ENCODE measurements at places on chromosomes 6 and 20. TPM values are rescaled to one million over a fixed set of nuclear protein-coding genes. Genes with fewer than 3 reads are reported as not detected.

C20orf144 gene
- total RNA-seq: 0.28 TPM

DNA sequence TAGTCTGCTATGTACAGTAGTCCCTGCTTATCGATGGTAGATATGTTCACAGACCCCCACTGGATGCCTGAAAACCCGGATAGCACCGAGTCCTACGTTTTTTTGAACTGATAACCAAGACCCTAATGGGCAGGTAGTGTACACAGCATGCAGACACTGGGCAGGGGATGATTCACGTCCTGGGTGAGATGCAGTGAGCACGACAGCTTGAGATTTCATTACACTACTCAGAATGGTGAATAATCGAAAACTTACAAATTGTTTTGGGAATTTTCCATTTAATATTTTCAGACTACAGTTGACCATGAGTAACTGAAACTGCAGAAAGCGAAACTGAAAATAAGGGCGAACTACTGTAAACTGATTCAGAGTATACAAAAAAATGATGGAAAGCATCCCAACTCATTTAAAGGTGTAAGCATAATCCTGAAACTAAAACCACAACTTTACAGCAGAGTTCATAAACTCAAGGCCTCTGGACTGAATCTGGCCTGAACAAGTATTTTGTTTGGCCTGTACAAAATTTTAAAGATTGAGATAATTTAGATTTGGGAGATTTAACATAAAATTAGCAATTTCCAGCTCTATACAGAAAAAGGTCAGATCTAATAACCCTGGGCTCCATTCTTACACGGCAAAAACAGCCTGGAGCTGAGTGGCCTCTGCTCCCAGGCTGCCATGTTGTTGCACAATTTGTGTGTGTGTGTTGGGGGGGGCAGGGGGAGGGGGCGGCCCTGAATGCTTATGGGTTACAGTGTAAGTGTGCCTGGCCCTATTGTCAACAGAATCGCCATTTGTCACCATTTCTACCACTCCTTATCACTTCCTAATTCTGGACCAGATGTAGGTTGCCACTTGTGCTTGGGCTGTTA, 34.9 kb downstream of the RNF24 start:
- peak; percentile 18 for DNase-seq

GRCh38 chr20:57060407-57061050, 205.9 kb downstream of the BMP7 start:
- no peak for DNase-seq

GRCh38 chr6:148771212-148771601, 24.4 kb downstream of the UST start:
- no peak for DNase-seq

DNA sequence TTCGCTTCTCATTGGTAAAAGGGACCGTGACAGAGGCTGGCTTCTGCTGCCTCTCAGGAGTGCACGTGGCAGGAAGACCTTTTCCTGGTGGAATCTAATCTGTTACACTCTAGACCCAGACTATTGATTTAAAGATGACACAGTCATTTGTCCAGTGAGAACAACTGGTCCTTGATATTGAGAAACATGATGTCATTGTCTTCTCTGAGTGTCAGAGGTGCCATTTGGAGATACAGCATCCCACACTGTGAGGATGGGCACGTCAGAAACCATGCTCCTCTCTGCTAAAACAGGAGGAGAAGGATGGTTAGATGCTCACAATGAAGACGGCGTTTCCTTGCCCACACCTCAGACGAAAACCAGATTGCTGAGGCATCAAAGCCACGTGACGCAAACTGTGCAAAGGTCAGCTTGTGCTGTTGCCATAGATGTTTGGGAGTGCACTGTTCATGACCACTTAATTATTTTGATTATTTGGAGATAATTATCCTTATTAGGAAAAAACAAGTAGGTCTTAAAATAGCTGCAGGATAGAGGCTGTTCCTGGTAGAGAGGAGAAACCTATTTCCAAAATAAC, 169.0 kb downstream of the SMOC2 start:
- DNase-seq: no peak

DNA sequence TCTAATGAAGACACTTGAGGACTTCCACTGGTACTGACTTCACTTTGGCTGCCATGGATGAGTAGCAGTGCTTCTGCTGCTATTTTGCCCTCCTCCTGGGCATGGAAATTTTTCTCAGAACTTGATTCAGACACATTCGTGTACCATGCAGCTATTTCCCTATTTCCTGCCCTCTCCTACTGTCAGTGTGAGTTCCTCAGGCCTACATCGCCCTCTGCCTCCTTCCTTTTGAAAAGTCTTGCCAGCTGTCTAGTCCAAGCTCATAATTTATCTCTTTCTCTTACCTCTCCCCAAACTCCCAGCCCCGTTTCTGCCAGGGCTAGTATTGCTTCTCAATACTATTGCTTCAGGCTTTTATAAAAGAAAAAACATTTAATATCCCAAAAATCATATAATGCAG, 470.2 kb downstream of the ADGRB3 start:
- DNase-seq: no peak

DNA sequence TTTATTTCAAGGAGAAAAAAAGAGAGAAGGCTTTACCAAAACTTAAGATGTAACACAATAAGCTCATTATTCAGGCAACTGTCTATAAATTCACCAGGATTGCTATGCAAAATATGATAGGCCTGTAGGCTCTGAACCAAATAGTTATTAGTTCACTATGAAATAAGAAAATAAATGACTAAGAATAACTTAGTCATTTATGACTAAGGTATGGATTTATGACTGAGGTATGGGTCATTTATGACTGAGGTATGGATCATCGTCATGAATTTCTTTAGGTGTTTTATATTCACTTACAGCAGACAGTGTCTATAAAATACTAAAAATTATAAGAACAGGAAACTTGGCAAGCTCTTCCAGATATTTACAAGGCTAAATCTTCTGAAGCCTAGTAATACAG, 52.1 kb upstream of the SNX9 start:
- no peak for DNase-seq

B4GALT5 gene
- total RNA-seq: 39.4 TPM

DNA sequence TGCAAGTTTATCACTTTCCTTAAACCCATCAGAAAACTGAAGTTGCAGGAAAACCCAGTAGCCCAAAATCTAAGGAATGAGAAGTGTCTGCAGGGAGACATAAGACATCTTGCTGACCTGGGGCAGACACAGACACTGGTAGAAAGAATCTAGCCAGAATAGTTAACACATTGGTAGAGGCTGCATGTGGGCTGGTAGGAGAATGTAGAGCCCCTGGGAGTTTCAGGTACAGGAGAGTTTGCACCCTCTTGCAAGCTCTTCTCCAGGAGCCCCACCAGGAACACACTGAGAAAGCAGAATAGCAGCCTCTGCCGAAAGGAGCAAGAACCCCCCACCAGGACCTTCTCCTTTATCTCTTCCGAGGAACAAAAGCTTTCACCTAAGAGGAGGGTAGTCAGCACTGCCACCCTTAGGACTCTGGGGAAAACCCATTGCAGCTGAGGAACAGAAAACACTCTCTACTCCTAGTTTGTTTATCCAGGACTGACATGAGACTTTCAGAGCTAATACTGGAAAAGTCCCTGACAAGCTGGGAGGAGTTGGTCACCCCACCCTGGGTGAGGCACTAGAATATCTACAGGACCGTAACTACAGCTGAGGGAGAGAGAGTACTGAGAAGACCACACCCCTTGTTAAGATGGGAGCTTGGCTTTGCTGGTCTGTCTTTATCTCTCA, 10.5 kb upstream of the OGFRL1 start:
- no peak for DNase-seq

GRCh38 chr6:113859349-113860180, 2.4 kb downstream of the MARCKS start:
- no peak for DNase-seq

TRIM40 gene
- total RNA-seq: not detected

C6orf141 gene
- total RNA-seq: not detected

BMP5 gene
- total RNA-seq: not detected

- no peak for DNase-seq
Measured at GRCh38 chr6:40668203-40668602, 81.0 kb upstream of the LRFN2 start.

DNA sequence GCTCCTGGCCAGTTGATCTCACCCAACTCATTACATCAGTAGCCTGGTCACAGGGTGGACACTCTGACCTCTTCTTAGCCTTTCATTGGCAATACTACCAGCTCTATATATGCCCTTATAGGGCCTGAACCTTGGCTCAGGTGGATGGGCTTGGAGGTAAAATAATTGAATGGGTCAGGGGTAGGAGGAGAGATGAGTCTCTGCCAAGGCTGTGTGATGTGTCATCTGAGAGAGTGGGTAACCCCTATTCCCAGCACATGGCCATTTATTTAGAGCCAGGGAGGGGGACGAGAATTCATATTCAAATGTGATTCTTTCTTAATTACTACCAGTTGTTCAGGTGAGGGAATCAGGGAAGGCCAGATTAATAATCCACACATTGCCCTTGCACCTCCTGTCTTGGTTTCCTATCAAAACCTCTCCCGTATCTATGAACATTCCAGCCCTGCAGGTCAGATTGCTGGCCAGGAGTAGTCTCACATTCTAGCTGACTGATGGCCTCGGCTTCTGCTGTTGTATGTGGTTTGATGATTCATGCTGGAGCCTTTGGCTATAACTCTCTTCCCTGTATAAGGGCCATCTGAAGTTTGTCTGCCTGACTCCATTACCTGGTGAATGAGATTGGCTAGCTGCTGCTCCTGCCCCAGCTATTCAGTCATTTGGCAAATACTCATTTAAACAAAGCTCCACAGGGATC, 13.4 kb downstream of the C20orf173 start:
- no peak for DNase-seq

- no peak for DNase-seq
Measured at GRCh38 chr6:99378636-99379035, 15.4 kb downstream of the COQ3 start.

- no peak for DNase-seq
Measured at GRCh38 chr6:113805173-113805790, 51.9 kb upstream of the MARCKS start.

DNA sequence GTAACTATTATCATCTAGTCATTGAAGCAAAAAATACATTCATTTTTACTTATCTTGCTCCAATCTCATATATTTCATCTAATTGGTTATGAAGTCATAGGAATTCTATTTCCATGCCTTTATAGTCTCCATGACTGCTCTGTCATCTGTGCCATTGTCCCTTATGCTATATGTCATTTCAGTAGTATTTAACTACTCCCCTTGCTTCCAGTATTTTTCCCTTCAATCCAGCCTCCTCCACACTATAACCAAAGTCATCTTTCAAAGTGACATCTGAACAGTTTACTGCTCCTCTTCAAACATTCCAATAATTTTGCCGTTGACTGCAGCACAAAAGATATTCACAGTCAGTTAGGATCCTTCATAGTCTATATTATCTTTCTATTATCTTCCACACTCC, 216.6 kb upstream of the HS3ST5 start:
- DNase-seq: no peak

PABPC1L gene
- 83.6 TPM for total RNA-seq

- DNase-seq: no peak
Measured at GRCh38 chr6:25369433-25370177, 90.4 kb downstream of the CARMIL1 start.

- no peak for DNase-seq
Measured at GRCh38 chr20:61253264-61253639, 1.2 kb downstream of the CDH4 start.

LY6G6C gene
- total RNA-seq: not detected

DNA sequence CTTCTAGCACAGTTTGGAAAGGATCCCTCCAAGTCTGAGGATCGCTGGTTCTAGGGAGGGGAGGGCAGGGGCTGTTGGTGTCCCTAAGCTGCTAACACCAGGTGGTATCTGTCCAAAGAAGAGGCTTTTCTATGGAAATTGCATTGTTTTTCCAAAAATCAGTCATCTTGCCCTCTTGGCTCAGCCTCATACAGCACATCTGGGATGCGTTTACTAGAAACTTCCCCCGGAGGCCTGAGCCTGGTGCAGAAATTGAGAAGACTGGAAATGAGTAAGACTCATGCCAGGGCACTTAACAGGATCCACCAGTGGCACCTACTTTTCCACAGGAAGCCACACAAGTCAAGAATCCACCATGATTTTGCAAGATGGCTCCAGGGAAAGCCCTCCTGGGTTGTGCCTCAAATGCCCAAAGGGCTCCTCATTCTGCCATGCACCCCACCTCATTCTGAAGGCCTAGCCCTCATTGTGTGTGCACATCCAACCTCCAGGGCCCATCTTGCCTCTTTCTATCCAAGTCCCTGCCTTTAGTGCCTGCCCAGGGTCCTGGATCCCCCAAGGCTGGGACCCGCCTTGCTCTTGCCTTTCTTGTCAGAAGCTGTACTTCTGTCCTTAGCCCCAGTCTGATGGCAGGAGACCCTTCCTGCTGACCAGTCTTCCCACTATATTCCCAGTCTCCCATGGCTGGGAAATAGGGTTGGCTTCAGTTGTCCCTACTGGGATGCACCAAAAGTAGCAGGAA, 97.6 kb downstream of the MRPL14 start:
- no peak for DNase-seq

SLC17A3 gene
- total RNA-seq: 1.6 TPM

MTG2 gene
- total RNA-seq: 34.0 TPM

DNA sequence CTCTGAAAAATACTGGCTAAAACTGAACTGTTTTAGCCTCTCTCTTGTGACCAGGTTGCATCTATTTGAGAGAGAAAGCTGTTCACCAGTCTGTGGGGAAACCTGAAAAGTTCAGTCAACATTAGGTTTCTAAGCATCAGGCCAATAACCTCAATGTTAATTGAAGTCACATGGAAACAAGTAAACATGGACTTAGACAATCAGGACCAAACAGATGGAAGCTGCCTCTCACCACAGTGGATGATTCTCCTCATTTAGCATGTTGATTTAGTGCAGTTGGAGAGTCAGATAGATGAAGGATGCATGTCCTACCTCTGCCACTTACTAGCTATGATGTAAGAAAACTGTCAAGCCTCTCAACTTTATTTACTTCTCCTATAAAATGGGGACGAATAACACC, 18.2 kb downstream of the SCGN start:
- no peak for DNase-seq

DNA sequence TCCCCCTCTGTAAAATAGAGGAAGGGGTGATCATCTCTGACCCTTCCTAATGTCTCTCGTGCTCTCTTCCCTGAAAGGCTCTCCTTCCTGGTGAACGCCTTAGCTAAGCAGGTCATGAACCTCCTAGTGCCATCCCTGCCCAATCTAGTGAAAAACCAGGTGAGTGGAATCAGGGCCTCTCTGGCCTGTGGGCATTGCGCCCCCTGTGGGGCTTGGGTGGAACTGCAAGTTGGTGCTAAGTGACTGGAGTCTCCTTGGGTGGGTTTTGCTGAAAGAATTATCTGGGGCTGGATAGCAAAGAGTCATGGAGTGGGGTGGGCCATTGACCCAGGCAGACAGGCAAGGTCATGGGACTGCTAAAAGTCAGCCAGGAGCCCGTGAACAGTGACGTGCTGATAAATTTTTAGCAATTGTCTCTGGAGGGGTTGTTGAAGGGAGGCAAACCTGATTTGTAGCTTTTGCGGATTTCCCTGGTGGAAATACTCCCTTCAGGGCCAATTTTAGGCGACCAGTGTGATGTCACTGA, 8.9 kb downstream of the BPIFB1 start:
- peak; percentile 48 for DNase-seq

BNIP5 gene
- not detected for total RNA-seq

BANF2 gene
- total RNA-seq: not detected

All from activated T-helper 2 cell treated with anti-CD3 and anti-CD28 coated beads, Interferon-gamma antibody, Interleukin-2, Interleukin-4, amounts not matched to agents 10 μg/mL and 5 μg/mL and 100 μg/mL, durations not matched to agents 14 hours and 24 hours and 36 hours (primary cell).